WTC11 (cell line): ENCODE measurements at places on chromosomes 5 and 9. TPM values are rescaled to one million over a fixed set of nuclear protein-coding genes. Genes with fewer than 3 reads are reported as not detected.

RBM22 gene
- 28.7 to 34.0 TPM (median 31.6 TPM) in 3 replicates for total RNA-seq

FCN1 gene
- 0.09 TPM in 1 of 3 replicates, not detected in the others for total RNA-seq

FAM221B gene
- total RNA-seq, result 0.11 TPM in 1 of 3 replicates, not detected in the others

CD274 gene
- total RNA-seq, result 0.05 to 0.42 TPM (median 0.21 TPM) in 3 replicates

C9 gene
- total RNA-seq, result 0.07 to 0.25 TPM (median 0.21 TPM) in 3 replicates

MRPL22 gene
- total RNA-seq, result 52.0 to 62.3 TPM (median 60.1 TPM) in 3 replicates

KIF12 gene
- total RNA-seq, result 3.0 to 4.0 TPM (median 3.1 TPM) in 3 replicates

- peak; percentile 54 for DNase-seq
These were observed 114.5 kb upstream of the LMX1B start for GRCh38 chr9:126499005-126499910.

DNA sequence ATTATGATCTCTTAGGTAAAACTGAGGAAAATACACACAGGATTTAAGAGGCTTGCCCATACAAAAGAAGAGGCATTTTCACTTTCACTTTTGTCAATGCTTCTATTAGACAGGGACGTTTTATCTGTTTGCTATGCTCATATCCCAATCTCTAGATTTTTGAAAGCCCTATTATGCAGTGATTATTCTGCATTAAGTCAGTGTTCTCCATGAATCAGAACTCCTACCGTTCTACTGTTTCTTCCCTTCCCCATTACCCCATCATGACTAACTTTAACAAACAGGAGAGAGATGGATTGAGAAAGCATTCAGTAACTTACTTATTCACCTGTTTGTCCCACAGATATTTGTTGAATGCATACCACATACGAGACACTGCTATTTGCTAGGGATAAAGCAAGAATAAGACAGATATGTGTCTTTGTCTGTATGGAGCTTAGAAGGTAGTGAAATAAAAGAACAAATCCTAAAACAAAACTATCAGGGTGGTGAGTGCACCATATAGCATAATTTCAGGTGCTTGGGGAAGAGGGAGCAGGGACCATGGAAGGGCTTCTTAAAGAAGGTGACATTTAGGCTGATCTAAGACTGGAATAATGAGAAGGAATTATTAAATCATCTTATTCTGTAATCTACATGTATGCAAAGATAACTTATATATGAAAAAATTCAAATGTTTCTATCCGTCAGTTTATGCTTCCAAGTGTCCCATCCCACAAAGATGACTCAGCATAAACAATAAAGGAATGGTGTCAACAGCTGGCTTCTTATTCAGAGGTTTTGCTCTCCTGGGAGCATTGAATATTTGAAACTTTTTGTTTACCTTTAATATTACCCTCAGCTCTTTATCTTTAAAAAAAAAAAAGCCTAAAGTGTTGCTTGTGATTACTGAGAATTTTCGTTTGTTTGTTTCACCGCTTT is 328.1 kb downstream of the HINT1 start:
- no peak for DNase-seq

DNA sequence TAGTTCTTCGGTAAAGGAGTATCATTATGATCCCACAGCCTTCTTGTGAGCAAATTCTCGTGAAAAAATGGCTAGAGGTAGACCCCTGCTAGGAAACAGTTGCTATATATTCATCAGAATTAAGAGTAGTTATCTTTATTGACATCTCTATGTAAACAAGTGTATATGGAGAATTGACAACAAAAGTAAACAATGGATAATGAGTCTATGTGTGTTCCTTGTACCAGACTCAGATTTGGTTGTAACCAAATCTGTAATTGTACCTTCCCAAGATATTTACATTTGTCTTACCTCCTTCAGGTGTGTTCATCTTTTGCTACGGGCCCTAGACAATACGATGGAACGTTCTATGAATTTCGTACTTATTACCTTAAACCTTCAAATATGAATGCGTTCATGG is 2.1 kb downstream of the NIPSNAP3B start:
- DNase-seq, result no peak

GRCh38 chr5:94544031-94544650 is 74.3 kb downstream of the KIAA0825 start:
- DNase-seq, result no peak

DNA sequence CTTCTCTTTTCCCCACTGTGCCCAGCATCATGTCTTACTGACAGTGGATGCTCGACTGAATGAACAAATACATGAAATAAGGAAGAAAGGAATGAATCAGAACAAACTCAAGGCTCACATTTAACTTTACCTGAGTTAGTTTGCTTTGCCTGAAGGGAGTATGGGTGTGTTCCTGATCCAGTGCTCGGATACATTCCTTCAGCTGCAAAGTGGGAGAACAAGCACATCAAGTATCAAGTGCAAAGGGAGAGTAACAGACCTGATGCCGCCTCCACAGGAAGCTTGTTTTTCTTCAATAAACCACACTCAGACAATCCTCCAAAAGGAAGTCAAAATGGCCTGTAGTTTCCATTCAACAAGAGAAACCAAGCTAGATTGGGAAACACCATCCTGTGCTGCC is 66.1 kb downstream of the KIF24 start:
- no peak for DNase-seq

DNA sequence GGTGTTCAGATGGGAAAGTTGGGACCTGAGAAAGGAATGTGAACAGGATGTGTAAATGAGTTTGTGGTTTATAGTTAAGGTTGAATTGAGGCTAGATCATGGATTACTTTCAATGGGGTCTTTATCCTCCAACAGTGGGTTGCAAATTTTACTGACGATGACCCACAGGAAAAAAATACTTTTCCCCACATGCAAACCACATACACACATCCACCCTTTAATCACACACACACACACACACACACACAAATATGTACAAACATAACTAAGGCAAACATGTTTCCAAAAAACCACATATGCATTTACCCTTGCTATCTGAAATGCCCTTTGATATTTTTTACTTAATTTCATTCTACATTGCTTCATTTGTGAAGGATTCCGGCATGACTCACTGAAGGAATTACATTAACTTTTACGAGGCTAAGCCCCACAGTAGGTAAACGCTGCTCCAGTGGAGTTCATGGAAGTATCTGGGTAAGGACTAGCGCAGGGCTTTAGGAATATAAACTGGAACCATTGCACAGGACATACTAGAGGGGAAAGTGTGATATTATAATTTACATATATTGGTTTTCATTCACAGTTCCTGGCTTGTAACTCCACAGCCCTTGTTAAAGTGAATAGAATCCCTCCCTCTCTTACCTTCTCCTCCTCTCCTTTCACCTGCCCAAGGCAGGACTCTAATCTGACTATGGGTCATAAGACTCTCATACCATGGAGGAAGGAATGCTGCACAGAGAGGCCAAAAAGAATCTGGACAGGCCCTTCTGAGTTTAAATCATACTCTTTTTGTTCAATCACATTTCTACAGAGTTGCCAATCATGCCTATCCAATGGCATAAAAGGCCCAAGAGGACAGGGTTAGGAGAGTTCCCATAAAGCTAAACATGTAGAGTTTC is 8.5 kb upstream of the SPEF2 start:
- no peak for DNase-seq

DNA sequence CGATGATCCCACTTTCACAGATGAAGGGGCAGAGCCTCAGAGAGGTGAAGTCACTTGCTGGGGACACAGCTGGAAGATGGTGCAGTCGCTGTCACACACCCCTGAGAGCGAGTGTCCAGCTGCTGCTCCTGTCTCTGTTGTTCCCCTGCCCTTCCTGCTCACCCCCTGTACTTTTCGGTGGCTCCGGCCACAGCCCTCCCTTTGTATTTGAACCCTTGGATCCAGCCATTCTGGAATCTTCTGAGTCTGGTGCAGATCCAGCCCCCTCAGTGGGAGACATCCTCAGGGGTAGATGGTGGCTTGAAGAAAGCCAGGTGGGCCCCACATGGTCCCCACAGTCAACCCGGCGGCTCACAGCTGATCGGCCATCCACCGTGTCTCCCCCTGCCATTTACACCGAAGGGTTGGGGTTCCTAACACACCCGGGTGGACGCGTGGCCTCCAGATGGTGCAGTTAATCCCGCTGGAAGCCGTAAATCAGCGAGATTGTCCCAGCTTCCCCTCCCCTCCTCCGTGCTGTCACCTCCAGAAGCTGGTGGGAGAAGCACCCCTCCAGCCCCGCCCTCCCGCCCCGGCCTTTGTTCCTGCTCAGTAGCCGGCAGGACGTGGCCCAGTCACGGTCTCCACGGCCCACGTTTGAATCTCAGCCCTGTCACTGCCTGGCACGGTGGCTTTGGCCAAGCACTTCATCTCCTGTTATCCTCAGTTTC is 204.8 kb downstream of the C9orf50 start:
- no peak for DNase-seq

DNA sequence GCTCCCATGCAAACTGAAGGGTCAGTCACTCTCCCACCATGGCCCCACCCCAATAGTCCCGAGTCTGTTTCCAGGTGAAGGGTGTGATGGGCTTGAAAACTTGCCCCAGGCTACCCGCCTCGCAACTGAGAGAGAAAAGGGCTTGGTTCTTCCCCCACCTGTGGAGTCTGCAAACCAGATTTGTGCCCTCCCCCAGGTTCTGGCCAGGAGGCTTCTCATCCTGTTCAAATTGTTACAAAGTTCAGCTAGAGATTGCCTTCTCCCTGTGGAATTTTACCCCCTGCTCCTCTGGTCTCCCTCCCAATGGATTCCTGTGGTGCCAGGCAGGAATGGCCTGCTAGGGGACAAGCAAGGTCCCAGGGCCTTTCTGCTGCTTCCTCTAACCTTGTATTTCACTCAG is 93.1 kb upstream of the ACO1 start:
- DNase-seq, result no peak

DNA sequence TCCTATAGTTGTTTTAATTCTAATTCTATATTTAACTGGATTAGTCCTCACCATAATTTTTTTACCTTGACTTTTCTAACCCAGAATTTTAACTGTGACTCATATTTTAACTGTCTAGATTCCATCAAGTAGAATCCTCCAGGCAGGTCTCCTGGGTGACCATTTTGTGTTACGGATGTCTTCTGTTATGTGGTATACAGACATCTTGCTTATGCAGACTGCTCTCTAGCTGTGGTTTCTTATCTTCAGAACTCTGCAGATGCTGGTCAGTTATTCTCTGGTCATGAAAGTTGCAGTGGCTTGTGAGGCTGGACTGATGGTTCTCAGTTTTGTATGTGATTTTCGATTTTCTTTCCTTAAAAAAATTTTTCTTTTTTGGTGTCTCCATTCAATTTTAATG is 139.4 kb downstream of the ATG10 start:
- no peak for DNase-seq

DNA sequence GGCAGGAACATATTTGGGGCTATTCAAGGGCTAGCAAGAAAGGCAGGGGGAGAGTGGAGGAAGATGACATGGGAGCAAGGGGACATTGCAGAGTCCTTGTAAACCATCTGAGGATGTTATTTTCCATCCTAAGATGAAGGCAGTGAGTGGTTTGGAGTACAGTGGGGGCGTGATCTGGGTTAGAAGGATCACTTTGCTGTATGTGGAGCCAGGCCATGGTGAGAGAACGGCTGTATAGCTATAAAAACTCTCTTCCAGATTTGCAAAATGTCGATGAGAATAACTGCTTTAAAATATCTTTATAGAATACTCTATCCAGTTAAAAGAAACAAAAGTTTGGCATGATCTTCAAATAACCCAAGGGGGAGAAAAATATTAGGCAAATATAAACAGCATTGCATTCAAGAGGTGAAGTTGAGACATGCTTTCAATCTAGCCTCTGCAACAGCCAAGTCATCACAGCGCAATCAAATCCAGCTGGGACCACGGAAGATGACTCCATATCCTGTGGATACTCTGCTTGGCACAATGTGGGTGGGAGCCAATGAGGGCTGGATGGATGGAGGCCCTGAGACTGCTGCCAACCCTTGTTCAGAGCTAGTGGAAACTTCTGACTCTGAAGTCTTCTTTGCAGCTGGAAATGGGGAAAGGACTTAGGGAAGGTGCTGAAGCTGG is 111.5 kb upstream of the BASP1 start:
- DNase-seq, result no peak

GRCh38 chr9:99222416-99223270 is 561 bp downstream of the SEC61B start:
- no peak for DNase-seq
